ENCODE measurements at places on chromosomes 12 and 14.

DNA sequence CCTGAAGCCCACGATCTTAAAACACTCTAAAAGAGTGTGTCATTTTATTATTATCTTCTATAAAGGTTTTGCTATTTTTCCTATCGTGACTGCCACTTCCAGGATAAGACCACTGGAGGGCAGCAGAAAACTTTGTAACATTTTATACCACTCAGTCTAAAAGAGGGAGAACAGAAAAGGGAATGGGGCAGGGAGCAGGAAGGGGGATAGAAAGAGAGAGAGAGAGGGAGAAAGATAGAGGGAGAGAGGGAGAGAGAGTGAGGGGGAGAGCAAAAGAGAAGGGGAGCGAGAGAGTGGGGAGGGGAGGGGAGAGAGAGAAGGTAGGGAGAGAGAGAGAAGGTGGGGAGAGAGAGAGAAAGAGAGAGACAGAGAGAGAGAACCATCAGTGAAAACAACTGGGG lies 2.0 kb upstream of the ART4 start:
- peak; percentile 11 for DNase-seq

DNA sequence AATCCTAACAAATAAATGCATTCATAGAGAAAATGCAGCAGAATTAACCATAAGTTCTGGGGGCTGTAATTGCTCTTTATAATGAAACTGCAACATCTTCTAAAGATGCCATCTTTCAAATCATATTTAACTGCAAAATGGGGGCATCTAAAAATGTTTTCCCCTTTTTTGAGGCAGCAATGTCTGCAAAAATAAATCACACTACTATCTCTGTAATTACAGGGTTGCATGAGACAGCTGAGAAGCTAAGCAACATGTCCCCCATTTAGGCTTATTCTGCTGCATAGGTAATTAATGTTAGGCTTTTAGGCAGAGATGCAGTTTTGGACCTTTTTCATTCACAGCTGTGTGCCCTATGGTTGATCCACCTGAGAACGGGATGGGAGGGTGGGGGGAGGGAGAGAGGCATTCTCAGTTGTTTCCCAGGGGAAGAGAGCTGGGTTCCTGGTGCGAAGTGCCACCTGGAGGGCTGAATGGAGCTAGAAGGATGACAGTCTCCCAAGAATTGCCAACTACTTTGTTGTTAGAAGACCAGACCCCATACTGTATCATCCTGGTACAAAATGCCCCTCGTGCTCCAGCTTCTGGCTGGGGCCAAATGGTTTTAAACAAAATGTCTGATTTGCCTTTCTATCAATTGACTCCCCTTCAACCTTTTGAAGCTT lies 154.2 kb downstream of the APAF1 start:
- DNase-seq: no peak

DNA sequence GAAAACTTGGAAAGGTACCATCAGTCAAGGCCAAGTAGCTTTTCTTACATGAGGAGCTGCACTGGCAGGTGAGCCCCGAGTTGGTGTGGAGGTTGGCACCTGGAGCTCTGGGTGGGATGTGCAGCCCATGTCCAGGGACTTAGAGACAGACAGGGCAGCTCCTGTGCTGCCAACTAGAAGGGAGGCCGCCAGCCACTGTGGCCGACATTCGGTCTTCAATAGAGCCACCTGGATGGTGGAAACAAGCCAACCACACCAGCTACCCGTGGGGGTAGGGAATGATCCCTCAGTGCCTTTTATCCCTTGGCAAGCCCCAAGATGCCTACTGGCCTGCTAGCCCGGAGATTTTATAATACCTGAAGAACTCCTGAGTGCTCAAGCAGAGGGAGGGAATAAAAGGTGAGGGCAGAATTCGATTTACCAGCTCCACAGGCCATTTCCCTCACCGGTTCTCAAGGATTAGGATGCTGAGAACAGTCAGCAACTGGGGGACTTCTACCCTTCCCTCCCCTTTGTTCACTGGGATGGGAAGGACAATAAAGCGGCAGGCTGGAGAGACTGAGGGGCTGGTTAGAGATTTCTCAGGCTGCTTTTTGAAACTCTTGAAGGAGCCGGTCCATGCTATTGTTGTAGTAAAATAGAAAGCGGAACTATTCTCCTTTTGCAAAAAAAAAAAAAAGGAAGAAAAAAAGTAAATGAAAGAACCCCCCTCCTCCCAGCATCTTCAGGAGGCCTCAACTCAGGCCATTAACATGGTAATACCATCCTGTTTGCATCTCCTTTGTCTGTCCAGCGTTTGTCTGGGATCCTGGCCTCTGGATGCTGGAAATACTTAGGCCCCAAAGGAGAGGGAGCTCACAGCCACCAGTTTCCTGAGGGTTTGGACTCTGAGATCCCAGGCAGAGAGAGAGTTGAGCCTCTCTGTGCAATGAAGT lies 321.6 kb downstream of the ZFP36L1 start:
- no peak for DNase-seq

DNA sequence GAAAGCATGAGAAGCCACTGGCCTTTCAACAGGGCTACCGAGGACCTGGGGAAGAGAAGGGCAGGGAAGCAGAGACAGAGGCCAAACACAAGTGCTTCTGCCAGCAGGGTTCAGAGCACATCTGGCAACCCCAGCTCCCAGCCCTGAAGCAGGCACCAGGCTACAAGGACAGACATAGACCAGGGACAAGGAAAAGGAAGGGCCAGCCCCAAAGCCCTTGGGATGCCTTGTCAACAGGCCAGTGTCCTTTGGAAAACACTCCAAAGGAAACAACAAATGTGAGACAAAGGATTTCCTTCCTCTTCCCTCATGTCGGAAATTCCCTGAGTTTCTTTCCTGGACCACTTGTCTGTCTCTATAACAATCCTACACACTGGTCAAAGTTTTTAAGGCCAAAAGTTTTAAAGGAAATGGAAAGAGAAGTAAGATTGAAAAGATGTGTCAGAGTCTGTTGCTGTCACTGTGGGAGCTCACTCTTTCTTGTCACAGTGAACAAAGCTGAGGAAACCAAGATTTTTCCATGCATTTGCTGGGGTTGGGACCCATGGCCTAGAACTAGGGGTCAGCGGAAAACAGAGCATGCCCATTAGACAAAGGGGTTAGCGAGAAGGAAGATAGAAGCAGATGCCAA lies 59.4 kb downstream of the TTC9 start:
- no peak for DNase-seq

DNA sequence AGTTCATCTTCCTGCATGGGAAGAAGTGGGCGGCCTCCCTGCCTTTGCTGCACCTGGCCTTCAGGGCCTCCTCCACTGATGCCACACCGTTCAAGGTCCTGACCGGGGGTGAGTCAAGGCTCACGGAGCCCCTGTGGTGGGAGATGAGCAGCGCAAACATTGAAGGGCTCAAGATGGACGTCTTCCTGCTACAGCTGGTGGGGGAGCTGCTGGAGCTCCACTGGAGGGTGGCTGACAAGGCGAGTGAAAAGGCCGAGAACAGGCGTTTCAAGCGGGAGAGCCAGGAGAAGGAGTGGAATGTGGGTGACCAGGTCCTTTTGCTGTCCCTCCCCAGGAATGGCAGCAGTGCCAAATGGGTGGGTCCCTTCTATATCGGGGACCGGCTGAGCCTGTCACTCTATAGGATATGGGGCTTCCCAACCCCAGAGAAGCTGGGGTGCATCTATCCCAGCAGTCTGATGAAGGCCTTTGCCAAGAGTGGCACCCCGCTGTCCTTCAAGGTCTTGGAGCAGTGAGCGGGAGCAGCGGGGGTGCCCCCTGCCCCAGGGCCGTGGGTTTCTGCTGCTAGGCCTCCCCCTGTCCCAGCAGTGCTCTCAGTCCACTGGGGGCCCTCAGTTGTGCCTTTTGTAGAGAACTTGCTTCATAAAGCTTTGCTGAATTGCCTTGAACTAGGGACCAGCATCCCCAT lies 12.4 kb downstream of the CBLN3 start:
- no peak for DNase-seq

- DNase-seq: no peak
These were observed 33.6 kb downstream of the TNFAIP2 start for GRCh38 chr14:103156651-103157378.

GRCh38 chr12:76449993-76450392 lies 101.8 kb upstream of the BBS10 start:
- no peak for DNase-seq

DNA sequence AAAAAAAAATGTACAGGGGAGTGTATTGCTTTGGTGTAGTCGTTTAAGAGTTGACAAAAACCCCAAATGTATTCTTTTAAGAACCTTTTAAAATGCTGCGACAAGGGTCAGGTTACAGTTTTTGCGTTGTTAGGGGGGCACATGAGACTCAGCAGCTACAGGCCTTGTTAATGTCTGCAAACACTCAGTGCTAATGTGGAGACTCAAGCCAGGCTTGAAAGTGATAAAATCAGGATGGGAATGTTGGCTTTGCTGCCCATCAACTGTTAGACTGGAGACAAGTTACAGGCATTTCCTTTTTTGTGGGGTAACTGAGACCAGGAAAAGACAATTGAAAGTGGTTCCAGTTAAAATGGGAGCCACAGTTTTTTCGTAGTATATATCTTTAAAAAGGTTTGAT lies 84.8 kb downstream of the PRKCH start:
- no peak for DNase-seq

DNA sequence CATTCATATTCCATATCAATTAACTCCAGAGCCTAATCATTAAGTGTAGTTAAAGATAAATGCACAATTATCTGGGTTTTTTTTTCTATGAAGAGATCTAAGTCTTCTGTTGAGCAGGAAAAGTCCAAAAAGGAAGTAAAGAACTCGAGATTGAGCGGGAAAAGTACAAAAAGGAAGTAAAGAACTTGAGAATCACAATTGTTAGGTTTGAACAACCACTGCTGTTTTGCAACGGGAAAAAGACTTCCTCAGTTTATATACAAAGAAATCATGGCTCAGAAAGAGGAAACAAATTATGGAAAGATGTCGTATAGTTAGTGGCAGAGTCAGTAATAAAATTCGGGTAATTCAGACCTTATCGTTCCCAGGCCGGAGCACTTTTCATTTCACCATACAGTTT lies 63.3 kb downstream of the PPP1R12A start:
- DNase-seq: no peak

GRCh38 chr12:53005215-53005985 lies 856 bp upstream of the EIF4B start:
- no peak for DNase-seq

- no peak for DNase-seq
These were observed 43.1 kb upstream of the LTA4H start for GRCh38 chr12:96078231-96079135.

GRCh38 chr12:90801776-90802175 lies 153.2 kb downstream of the CCER1 start:
- no peak for DNase-seq

GRCh38 chr14:32808644-32809043 lies 130.0 kb upstream of the NPAS3 start:
- no peak for DNase-seq

DNA sequence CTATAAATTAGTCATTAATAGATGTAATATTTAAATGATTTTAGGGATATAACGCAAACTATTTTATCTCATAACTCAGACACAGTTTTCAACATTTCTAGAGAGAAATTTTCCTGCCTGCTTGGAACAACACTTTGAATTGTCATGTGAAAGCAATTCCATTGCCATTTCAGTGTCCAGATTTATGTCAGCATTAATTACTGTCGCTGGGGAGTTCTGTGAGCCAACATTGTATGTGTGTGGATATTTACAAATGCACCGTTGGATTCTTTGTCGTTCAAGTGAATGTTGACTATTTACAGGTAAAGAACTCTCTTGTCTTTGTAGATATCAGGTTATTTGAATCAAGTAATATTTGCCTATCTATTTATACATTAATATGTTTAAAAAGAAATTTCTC lies 465.3 kb upstream of the RGS6 start:
- no peak for DNase-seq

DNA sequence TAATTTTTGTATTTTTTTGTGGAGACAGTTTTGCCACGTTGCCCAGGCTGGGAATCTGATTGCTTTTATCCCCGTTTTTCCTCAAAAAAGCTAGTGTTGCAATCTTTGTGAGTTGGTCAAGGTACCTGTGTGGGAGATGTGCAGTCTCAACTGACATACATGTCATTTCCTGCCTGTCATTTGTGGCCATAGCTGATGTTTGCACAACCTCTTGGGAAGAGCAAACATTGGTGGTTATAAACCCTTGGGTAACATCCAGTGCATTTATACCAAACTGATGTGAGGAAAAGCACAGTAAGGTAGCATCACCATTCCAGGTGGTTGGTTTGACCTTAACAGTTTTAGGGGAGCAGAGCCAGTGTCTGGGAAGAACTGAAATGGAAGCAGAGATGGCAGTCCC lies 54.7 kb downstream of the ATG14 start:
- DNase-seq: no peak

GRCh38 chr14:31560759-31561154 lies 447 bp upstream of the NUBPL start:
- DNase-seq: no peak

GRCh38 chr14:79911744-79912143 lies 299.6 kb downstream of the DIO2 start:
- no peak for DNase-seq

GRCh38 chr12:98154850-98155249 lies 360.5 kb upstream of the TMPO start:
- no peak for DNase-seq

- DNase-seq: no peak
These were observed 77.0 kb upstream of the PLEKHG7 start for GRCh38 chr12:92625639-92626310.

DNA sequence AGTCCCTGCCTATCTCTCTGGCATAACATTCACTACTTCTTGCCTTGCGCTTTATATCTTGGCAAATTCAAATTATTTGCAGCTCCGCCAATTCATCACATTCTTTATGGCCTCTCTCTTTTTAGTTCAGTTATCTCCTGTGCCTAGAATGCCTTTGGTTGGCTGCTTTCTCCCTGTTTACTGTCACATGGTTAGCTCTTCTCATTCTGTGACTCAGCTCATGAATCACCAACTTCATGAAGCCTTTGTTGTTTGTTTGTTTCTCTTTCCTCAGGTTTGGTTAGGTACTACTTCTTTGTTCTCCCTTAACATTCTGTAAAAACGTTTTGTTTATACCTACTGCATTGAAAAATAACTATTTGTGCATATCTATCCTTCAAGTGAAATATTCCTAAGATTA lies 376.5 kb upstream of the GARIN6 start:
- no peak for DNase-seq

- DNase-seq: no peak
These were observed 4.0 kb downstream of the FOXG1 start for GRCh38 chr14:28770630-28771029.

DNA sequence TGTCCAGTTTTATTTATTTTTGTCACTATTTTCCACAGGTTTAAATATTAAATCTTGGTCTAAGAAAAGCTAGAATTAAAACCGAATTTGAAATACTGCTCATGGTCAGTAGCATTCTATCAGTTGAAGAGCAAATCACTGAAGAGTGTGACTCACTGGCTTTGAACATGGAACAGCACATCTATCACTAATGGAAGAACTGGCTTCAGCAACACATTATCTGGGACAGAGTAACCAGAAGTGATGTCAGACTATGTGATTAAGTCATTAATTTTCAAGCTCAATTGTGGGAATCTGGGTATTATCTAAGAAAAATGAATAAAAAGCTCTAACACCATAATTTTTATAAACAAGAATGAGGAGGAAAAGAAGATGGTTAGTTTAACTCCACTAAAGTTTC lies 527.5 kb downstream of the TMTC2 start:
- no peak for DNase-seq

- DNase-seq: peak; percentile 60
These were observed 778 bp downstream of the TCP11L2 start for GRCh38 chr12:106303202-106303820.

GRCh38 chr14:61269321-61270083 lies 11.6 kb downstream of the TMEM30B start:
- peak; percentile 65 for DNase-seq

GRCh38 chr12:85457016-85457415 lies 177.0 kb downstream of the ALX1 start:
- no peak for DNase-seq
